Smooth muscle cell of the umbilical artery (primary cell): ENCODE measurements at places on chromosomes 4 and X. TPM values are rescaled to one million over a fixed set of nuclear protein-coding genes. Genes with fewer than 3 reads are reported as not detected.

RTL3 gene
- total RNA-seq = 0.05 TPM in 1 of 2 replicates, not detected in the other

CFAP47 gene
- total RNA-seq = under 0.01 TPM in 1 of 2 replicates, not detected in the other

CSAG2 gene
- not detected in 2 replicates for total RNA-seq

ANTXR2 gene
- 380 and 915 TPM in 2 replicates for total RNA-seq

MAGEA12 gene
- not detected in 2 replicates for total RNA-seq

ERCC6L gene
- total RNA-seq = 0.30 and 3.7 TPM in 2 replicates

SPANXC gene
- total RNA-seq = not detected in 2 replicates

PNMA3 gene
- 0.09 and 0.89 TPM in 2 replicates for total RNA-seq

CTAG1A gene
- total RNA-seq = not detected in 2 replicates
